ENCODE measurements at places on chromosomes 5 and 9.
A peak's percentile ranks its signal among the peaks of the same experiment; 100 is the strongest.

- no peak for DNase-seq
Observed at GRCh38 chr5:177339107-177339638, 12.3 kb downstream of the LMAN2 start.

GRCh38 chr9:4970970-4971641, 14.0 kb upstream of the JAK2 start:
- DNase-seq = peak; percentile 64

GRCh38 chr5:138148811-138149210, 9.6 kb upstream of the NME5 start:
- no peak for DNase-seq

- no peak for DNase-seq
Observed at GRCh38 chr9:76512826-76513225, 53.8 kb downstream of the GCNT1 start.

DNA sequence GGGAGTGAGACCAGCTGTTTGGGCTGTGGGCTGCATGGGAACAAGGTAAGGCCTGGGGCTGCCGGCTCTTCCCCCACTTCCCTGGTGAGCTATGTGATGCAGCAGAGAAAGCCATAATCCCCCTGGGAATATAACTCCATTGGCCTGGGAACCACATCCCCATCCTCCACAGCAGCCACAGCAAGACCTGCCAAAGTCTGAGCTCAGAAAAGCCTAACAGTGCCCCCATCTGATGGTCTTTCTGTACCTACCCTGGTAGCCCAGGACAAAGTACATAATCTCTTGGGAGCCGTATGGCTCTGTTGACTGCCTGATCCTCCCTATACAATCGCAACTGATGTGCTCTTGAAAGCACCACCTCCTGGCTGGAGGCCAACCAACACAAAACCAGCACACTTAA, 432.6 kb downstream of the CDH18 start:
- no peak for DNase-seq

- DNase-seq = no peak
Observed at GRCh38 chr9:74858751-74859414, 28.8 kb downstream of the TRPM6 start.

DNA sequence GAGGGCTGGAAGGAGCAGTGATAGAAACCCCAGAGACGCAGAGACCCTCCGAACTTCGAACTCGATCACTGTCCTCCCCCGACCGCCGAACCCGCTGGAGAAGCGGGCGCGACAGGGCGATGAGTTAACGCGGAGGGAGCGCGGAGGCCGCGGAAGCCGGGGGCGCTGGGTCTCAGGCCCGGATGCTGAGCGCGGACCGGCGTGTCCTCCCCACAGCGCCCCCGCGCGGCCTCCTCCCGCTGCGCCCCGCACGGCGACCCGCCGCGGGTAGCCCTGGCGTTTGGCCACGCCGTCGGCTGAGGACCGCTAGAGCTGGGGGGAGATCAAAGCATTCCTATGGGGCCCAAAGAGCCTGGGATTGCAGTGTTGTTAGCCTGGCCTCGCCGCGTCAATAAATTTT, 7.7 kb upstream of the DMRT2 start:
- peak; percentile 45 for DNase-seq

DNA sequence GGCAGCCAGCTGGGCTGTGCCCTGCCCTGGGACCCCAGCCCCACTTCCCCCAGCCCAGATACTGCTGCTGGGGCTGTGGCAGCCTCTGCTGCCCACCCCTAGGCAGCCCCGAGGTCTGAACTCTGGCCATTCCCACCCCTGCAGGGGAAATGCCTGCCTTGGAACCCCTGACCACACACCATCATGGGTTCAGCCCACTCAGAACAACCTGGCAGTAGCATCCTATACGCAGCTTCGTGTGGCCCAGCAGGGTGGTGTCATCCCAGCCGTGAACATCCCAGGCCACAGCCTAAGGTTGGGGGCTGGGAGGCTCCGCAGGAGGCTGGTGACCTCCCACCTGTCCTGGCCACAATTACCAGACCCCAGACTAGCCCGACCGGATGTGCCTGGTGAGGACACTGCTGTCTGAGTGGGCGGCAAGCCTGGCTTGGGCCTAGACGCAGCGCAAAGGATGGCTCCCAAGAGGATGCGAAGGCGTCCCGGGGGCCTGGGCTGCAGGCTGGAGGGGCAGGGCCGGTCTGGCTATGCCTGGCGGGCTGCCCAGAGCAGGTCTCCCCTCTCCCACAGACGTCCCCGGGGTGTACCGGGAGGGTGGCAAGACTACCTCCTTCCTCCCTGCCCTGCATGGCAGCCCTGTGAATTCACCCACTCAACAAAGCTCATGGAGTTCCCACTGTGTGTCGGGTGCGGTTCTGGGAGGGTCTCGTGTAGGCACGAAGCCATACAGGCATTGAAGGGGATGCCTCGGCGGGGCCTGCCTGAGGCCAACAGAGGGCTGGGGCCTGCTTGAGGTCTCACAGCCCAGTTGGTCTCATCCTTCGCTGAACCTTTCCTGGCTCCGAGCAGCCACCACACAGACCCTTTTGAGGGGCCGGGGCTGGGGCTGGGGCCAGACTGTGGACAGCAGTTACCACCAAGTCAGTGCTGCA, 1.5 kb upstream of the SLC34A3 start:
- DNase-seq = no peak

GRCh38 chr9:90970608-90971007, 169.0 kb downstream of the SYK start:
- no peak for DNase-seq

DNA sequence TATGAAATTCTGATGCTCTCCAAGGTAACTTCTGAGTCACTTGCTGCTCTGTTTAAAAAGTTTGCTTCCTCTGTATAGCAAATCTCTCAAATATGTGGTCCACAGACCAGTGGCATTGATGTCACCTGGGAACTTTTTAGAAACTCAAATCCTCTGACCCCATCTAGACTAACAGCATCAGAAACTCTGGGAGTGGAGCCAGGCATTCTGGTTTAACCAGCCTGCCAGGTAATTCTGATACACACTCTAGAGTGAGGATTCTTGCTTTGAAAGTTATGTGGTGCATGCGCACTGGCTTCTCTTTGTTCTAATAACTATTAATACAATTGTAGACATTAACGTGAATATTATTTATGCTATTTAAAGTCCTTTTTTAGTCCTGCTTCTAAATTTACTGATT, 298.1 kb downstream of the SLF1 start:
- DNase-seq = no peak

- DNase-seq = no peak
Observed at GRCh38 chr9:113659039-113659438, 195.5 kb downstream of the RGS3 start.

DNA sequence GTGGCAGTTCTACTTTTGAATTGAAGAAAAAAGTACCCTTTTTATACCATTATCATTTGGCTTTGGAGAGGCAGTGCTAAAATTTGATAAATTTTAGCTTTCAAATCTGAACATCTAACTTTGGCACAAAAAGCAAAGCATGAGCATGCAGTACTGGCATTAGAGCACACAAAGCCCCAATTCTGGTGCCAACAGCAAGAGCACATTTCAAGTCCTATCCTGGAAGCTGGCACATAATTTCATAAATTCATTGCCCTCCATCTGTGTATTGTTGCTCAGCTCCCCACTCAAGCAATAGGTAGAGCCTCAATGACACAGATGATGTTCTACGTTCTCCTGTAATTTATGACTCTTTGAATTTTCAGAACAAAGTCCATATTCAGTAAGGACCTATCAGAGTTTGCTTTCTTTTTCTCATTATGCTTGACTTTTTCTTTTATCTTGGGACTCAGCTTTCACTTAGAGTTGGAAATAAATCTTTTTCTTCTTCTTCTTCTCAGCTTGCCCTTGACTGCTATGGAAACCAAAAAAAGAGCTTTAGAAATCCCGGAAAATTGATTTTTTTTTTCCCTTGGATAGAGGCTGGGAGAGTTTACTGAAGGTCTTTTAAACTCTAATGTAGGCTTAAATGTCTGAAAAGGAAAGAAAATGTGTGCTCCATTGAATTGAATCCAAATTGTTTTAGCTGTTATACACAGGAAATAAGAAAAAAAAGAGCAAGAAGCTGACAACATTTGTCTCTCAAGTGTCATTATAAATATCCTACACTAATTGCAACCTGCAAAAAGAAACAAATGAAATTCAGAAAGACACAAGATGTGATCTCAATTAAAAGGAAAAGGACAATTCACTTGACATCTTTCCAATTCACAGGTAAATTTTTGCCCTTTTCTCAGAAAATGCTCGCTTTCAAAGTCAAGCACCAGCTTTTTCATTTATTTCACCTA, 380.8 kb upstream of the CDH18 start:
- no peak for DNase-seq

DNA sequence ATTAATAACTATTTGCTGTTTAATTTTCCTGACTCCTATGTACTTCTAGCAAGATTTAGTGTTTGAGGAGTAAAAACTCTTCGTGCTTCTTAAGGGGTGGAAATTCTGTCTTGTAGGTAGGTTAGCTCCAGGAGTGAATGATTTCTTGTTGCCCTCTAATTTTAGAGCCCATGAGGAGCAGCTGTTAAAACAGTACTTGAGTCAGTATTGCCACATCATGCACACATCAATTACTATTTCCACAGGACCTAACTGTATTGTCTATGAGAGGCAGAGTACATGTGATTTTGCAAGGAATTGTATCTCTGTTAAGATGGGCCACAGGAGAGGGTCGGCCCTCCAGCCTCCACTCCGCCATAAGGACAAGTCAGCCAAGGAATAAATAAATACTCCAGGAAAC, 91.2 kb downstream of the PDZD2 start:
- DNase-seq = no peak

- DNase-seq = no peak
Observed at GRCh38 chr5:95599252-95599651, 20.6 kb upstream of the GPR150 start.

DNA sequence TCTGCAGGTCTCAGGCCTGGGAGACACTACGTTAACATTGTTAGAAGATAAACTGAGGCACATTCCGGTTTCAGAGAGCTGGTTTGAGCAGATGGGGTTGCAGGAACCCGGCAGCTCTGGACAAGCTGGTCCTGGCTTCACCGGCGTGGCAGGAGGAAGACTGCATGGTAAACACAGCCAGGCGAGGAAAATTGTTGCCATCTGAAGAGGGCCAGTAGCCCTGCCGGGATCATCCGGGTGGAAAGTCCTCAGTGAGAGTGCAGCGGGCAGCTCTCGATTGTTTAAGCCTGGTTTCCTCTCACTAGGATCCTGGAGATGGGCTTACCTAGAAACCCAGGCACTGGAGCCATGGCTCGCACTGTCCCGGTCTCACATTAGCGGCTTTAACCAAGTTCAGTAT, 226.9 kb downstream of the IRX2 start:
- DNase-seq = no peak

GRCh38 chr5:35302544-35302943, 72.3 kb upstream of the PRLR start:
- peak; percentile 44 for DNase-seq

DNA sequence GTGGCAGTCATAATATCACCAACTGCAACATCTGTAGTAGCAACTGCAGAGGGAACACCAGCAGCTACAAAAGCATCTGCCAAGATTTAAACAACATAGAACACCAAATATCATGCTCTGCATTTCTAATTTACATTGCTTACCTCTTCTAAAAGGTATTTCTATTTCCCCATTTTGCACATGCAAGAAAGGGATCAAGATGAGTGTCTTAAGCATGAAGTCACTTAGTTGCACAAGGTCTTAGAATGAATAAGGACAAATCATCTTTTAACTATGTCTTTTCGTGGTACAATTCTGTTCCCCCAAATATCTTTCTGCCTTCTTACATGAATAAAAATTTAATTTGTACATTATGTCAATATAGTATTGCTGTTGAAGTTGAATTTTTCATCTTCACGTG, 1746.4 kb downstream of the EFNA5 start:
- DNase-seq = no peak

DNA sequence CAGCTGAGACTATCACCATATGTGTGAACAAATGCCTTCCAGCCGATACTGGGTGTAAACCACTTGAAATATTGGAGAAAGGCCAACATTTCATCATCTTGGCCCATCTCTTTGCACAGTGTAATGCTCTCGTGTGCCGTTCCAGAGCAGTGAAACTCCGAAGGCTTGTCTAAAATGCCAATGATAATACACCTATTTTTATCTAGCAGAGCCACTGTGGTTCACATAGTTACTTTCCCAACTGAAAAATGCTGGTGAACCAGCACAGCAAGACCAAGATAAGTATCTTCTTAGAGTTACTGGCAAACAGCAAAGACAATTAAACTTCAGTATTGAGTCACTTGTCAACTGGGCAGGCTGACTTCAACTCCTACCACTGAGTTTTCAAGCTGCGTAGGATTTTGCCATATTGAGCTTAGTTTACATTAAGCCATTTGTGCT, 379.9 kb upstream of the ACTBL2 start:
- no peak for DNase-seq

GRCh38 chr5:171957591-171958251, 48.7 kb downstream of the FBXW11 start:
- DNase-seq = no peak

DNA sequence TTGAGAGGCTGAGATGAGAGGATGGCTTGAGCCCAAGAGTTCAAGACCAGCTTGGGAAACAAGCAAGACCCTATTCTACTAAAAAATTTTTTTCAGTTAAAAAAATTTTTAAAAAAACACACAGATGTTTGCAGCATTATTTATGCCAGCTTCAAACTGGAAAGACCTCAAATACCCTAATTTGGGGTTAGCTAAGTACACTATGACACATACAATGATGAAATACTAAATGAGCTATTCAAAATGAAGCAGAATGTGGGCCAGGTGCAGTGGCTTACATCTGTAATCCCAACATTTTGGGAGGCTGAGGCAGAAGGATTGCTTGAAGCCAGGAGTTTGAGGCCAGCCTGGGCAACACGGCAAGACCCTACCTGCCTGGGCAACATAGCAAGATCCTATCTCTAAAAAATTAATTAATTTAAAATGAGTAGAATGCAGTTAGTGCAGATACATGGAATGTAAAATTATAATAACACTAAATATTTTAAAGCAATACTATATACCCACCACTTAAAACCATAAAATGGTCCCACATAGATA, 44.9 kb downstream of the LHFPL2 start:
- DNase-seq = no peak

DNA sequence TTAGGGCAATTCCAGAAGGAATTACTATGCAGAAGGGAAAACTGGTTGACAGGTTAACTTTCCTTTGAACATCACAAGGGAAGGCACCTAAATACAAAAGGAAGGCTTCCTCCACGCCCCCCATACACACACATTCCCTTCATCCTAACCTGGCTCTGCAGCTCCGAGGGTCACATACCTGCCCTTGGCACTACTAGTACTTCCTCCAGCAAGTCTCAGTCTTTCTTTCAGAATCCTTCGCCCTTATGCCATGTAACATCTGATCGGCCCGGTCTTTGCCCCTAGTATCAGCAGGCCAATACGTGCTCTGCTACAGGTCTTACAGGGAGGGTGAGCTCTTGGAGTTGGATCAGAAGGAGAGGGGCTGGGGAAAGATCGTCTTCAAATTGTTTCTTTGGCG, 1.6 kb upstream of the MARCHF6 start:
- no peak for DNase-seq

- peak; percentile 74 for DNase-seq
Observed at GRCh38 chr5:7754997-7755596, 95.8 kb downstream of the CFAP90 start.

All from GM13976 (cell line).